Aorta (tissue), 5 donors: ENCODE measurements at places on chromosomes 2 and 18. TPM values are rescaled to one million over a fixed set of nuclear protein-coding genes. Genes with fewer than 3 reads are reported as not detected.
A peak's percentile ranks its signal among the peaks of the same experiment; 100 is the strongest.

- H3K36me3 ChIP-seq, result no peaks in the 10 kb centered on the region
- H3K4me3 ChIP-seq, result no peak overlapping the region
- no peaks in the 10 kb centered on the region for H3K4me1 ChIP-seq
- no peak overlapping the region for H3K27ac ChIP-seq
- no peak for DNase-seq
These were observed 388.7 kb downstream of the TNS1 start for GRCh38 chr2:217614096-217614495.

DNA sequence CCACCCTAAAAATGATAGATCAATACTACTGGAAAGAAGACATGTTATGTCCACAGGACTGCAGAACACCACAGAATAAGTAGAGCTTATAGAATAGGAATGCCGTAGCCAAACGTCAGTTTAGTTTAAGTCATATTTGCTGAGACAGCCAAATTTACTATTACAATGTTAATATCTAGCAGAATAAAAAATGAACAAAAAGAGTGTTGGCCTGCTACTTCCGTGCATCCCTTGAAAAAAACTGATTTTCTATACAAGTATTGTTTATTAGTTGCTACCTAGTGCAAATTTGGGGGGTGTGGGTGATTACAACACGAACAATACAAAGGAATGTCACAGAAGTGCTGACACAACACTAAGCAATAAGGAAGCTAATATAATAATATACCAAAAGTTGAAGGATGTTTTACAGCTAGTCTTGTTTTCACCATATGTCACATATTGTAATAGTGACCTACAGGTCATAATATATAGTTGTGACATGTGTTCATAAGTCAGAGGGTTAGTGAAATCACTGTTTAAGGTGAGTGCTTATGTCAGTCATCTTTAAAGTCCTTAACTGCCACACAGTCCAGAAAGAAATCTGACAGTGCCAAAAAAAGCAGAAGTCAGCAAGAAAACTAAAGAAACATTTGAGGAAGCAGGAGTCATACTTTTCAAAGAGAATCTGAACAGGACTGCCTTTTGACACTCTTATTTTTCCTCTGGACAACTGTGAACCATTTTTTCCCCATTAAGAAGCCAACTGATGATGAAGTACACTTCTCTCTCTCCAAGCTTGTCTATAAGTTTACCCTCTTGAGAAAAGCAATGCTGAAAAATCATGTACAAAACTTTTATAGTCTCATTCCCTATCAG lies 376.4 kb downstream of the ZEB2 start:
- H3K4me1 ChIP-seq, result no peaks in the 10 kb centered on the region
- no peak overlapping the region for H3K27ac ChIP-seq
- no peaks in the 10 kb centered on the region for H3K27me3 ChIP-seq
- H3K36me3 ChIP-seq, result no peaks in the 10 kb centered on the region

GRCh38 chr2:237966250-237966564 lies 607 bp upstream of the UBE2F start:
- no peaks in the 10 kb centered on the region for H3K27me3 ChIP-seq
- no peaks in the 10 kb centered on the region for H3K36me3 ChIP-seq
- H3K4me3 ChIP-seq, result peak overlapping the region; percentile 45
- no peak overlapping the region for H3K27ac ChIP-seq
- no peak for DNase-seq

CNGA3 gene
- not detected for total RNA-seq

NXPH2 gene
- total RNA-seq, result not detected

BMP10 gene
- not detected for total RNA-seq
